ENCODE measurements at places on chromosomes 3 and 15. TPM values are rescaled to one million over a fixed set of nuclear protein-coding genes. Genes with fewer than 3 reads are reported as not detected.

GRCh38 chr3:22292681-22293080 is 541.7 kb upstream of the ZNF385D start:
- no peak for DNase-seq

- DNase-seq, result no peak
These were observed 390.6 kb upstream of the SEMA6D start for GRCh38 chr15:47326410-47327333.

GRCh38 chr3:81005992-81006391 is 755.5 kb downstream of the GBE1 start:
- DNase-seq, result no peak

- DNase-seq, result no peak
These were observed 61.8 kb downstream of the MBNL1 start for GRCh38 chr3:152330559-152330958.

- DNase-seq, result peak; percentile 80
These were observed 691 bp downstream of the MAP2K1 start for GRCh38 chr15:66387163-66388042.

DNA sequence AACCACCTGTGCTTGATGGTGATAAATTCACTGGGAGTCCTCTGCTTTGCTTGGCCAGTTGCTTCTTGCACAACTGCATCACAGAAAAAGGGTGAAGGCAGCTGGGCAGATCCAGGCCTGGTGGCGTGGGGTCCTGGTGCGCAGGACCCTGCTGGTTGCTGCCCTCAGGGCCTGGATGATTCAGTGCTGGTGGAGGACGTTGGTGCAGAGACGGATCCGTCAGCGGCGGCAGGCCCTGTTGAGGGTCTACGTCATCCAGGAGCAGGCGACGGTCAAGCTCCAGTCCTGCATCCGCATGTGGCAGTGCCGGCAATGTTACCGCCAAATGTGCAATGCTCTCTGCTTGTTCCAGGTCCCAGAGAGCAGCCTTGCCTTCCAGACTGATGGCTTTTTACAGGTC is 31.1 kb upstream of the IQCF2 start:
- DNase-seq, result no peak

GRCh38 chr3:4736284-4736861 is 242.9 kb upstream of the BHLHE40 start:
- no peak for DNase-seq

DNA sequence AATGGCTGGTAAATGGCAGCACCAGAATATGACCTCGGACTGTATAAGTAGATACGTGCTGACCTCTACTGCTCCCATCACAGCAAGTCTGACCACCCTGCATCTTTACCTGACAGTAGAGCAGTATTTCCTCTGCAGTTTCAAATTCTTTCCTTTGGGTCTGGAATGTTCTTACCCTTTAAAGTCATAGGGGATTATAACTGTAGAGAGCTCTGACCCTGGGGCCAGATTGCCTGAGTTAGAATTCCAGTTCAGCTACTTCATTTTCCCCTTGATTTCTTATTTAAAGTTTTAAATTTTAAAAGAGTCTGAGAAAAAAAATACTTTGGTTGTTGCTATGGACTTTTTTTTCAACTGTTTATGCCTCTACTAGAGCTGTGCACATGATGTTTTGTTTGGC is 237.7 kb downstream of the NR1D2 start:
- no peak for DNase-seq

DNA sequence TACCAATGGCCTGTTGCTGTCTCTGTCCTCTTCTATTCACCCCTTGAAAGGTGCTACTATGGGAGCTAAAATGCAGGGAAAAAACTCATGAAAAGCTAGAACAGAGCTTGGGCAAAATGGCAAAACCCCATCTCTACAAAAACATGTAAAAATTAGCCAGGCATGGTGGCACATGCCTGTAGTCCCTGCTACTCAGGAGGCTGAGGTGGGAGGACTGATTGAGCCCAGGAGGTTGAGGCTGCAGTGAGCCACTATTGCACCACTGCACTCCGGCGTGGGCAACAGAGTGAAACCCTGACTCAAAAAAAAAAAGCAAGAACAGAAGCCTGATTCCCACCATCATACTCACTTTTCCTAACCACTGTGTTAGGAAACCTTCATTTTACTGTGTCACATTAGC is 1.9 kb downstream of the MAP4 start:
- DNase-seq, result no peak

- no peak for DNase-seq
These were observed 870 bp upstream of the TSEN2 start for GRCh38 chr3:12483410-12483809.

- DNase-seq, result no peak
These were observed 567.3 kb downstream of the GRM7 start for GRCh38 chr3:7428206-7428718.

GRCh38 chr3:153028381-153028780 is 133.6 kb upstream of the RAP2B start:
- DNase-seq, result no peak

GRCh38 chr3:44682182-44682896 is 30.1 kb upstream of the ZNF502 start:
- DNase-seq, result no peak

- no peak for DNase-seq
These were observed 24.3 kb upstream of the GP5 start for GRCh38 chr3:194423317-194423716.

GRCh38 chr15:35455201-35455600 is 90.8 kb downstream of the DPH6 start:
- no peak for DNase-seq

- no peak for DNase-seq
These were observed 5.1 kb upstream of the ANKRD63 start for GRCh38 chr15:40287968-40288367.

GRCh38 chr3:102207151-102207571 is 227.7 kb upstream of the ZPLD1 start:
- no peak for DNase-seq

DNA sequence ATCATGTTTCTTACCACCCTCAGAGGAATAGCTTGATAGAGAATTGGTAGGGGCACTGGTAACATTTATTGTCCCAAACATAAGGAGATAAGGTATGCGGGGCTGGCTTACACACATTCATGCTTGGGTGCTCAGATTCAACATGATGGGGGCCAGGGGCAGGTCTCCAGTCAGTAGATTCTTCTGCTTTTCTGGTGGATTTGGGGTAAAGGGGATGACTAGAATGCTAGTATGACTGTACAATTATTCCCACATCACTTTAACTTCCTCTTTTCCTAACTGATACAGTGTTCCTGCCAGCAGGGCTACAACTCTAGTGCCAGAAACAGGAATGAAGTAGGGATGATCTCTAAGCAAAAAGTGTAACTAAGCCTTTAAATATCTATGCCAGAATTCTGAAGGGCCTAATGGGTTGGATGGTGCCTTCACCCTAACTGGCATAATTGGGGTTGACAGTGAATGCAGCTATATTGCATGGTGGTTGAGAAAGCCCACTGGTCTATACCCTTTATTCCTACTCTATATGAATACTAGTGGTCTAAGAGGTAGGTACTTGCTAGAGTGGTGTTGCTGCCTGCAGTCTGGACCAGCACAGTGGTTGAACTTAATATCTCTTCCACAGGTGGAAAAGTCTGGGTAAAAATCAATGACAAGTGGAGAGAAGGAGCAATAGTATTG is 117.4 kb downstream of the IL12A start:
- DNase-seq, result no peak

DNA sequence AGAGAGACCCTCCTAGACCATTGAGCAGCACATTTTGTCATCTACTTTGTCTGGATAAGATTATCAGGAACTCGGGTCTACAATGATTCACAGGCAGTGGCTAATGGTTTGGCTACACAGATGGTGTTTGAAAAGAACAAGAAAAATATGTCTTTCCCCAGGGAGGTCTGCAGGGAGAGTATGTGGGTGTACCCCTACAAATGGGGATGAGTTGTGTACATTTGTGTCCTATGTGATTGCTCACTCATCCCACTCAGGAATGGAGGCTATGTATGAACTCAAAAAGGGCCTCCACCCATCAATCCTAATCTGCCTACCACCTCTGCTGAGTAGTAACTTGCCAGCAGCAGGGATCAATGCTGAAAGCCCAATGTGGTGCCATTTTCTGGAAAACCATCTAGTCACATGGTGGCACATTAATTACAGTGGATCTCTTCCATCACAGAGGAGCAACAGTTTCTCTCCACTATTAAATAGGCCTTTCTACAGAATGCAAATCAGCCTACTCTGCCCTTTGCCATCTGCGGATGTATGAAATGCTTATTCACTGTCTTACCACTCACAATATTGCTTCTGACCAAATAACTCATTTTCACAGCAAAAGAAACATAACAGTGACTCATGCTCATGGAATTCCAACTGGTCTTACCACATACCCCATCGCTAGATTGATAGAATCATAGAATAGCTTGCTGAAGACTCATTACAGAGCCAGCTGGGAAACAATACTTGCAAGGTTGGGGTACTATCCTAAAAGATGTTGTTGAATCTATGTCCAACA is 48.3 kb upstream of the TRIM42 start:
- DNase-seq, result no peak

DNA sequence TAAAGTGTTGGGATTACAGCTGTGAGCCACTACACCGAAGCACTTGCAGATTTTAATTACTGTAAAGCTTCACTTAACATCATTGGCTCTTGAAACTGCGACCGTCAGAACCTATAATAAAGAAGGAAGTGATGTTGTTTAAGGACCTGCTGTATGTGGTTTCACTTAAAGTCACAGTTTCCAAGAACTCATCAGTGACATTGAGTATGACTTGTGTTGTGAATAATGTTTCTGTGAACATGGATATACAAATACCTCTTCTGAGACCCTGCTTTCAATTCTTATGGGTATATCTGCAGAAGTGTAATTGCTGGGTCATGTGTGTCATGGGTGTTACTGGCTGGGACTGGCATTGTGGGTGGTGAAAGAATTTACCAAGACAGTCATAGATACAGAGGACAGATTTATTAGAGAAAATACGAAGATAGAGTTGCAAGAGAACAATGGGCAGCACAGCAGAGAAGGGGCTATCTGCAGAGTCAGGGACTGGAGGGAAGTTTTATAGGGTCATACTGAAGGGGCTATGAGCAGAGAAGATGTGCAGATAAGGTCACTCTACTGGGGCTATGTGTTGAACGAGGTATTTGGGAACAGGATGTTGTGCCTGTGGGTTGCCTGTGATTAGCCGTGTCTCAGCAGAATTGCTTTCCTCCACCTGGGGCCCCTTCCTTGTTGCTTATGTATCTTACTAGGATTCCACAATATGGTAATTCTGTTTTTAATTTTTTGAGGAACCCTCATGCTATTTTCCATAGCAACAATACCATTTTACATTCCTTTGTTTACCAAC is 4.5 kb downstream of the NDUFB5 start:
- DNase-seq, result peak; percentile 40

GOLGA8T gene
- 0.19 TPM for total RNA-seq

CLRN1 gene
- total RNA-seq, result not detected

KCNAB1 gene
- total RNA-seq, result not detected

NLGN1 gene
- not detected for total RNA-seq

ABHD5 gene
- total RNA-seq, result 18.9 TPM

TGM5 gene
- total RNA-seq, result not detected

GRM7 gene
- total RNA-seq, result not detected

CP gene
- total RNA-seq, result not detected

Measured in activated T-cell treated with anti-CD3 and anti-CD28 coated beads, Interleukin-2, amount 50 U/mL, for 72 hours (primary cell).